Activated CD4-positive, alpha-beta memory T cell treated with anti-CD3 and anti-CD28 coated beads for 36 hours (primary cell): ENCODE measurements at places on chromosomes 11 and 22. TPM values are rescaled to one million over a fixed set of nuclear protein-coding genes. Genes with fewer than 3 reads are reported as not detected.

Gene MS4A6E
- total RNA-seq = not detected

DNA sequence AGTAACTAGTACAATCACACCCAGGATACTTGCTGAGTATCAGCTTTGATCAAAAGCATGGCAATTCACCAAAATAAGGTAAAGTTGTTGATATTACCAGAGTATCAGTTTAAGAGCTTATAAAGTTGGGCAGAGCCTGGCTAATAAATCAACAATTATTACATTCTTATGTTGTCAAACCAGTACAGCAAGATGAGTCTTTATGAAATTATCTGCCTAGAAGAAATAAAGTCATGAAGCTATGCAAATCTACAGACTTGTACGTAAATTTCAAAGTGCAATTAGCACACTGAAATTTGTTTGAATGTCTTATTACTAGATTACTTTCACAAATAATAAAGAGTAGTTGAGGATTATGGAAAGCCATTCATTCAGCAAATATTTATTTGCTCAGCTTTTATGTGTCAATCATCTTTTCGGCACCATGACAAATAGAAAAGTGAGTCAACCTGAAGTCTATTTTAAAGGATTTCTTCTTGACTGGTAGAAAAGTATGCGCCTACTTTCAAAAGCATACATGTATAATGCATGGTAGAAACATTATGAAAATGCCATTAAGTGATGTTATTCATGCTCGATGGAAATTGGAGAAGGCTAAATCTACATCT lies 5.0 kb upstream of the ANO3 start:
- no peak overlapping the region for H3K4me3 ChIP-seq
- H3K27me3 ChIP-seq = peaks cover under 1% of the 10 kb centered on the region
- DNase-seq = no peak
- no peaks in the 10 kb centered on the region for H3K36me3 ChIP-seq
- H3K4me1 ChIP-seq = no peaks in the 10 kb centered on the region

DNA sequence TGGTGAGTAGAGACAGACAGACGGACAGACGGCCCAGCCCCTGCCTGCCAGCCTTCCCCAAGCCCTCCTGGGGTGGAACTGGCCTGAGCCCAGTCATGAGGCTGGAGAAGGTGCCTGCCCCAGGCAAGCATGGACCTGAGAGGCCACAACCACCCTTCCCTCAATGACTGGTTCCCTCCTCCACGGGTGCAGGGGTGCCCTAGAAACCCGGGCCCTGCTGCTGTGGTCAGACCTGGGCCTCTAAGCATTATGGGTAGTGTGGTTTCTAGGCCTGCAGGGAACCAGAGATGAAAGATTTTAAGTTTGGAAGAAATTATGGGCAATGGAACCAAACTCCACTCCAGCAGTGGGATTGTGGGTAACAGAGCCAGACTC lies 13.5 kb downstream of the RHBDD3 start:
- no peak overlapping the region for H3K27ac ChIP-seq
- H3K4me1 ChIP-seq = peaks cover 2% of the 10 kb centered on the region
- H3K36me3 ChIP-seq = no peaks in the 10 kb centered on the region
- peaks cover 2% of the 10 kb centered on the region for H3K27me3 ChIP-seq
- no peak overlapping the region for H3K4me3 ChIP-seq

DNA sequence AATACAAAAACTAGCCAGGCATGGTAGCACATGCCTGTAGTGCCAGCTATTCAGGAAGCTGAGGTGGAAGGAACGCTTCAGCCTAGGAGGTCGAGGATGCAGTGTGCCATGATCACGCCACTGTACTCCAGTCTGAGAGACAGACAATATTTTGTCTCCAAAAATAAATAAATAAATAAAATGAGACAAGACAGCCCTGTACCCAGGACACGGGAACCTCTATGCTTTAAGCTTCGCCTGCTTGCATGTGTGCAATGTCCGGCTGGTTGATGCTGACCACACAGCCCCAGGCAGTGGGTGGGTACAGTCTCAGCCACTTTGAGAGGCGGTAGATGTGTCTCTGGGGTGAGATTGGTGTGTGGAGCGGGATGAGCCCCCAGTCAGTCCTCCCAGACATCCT lies 52.0 kb upstream of the MPEG1 start:
- no peak for DNase-seq
- no peak overlapping the region for H3K4me3 ChIP-seq
- no peaks in the 10 kb centered on the region for H3K27me3 ChIP-seq
- H3K4me1 ChIP-seq = no peaks in the 10 kb centered on the region
- H3K27ac ChIP-seq = no peak overlapping the region
